A549 treated with RU486 at 1 μM for 4 hours (cell line): ENCODE measurements at places on chromosomes 5 and 9. TPM values are rescaled to one million over a fixed set of nuclear protein-coding genes. Genes with fewer than 3 reads are reported as not detected.

ADAMTSL1 gene
- total RNA-seq = not detected in 5 replicates

PJA2 gene
- total RNA-seq = 8.0 to 19.7 TPM (median 17.5 TPM) in 5 replicates

ACOT12 gene
- 0.17 TPM in 1 of 5 replicates, not detected in the others for total RNA-seq

FAM221B gene
- total RNA-seq = not detected in 5 replicates

TERT gene
- 1.2 to 3.2 TPM (median 2.6 TPM) in 5 replicates for total RNA-seq

ZNF354C gene
- 0.53 to 0.85 TPM (median 0.69 TPM) in 5 replicates for total RNA-seq
